ENCODE measurements at places on chromosomes 2 and 18.

DNA sequence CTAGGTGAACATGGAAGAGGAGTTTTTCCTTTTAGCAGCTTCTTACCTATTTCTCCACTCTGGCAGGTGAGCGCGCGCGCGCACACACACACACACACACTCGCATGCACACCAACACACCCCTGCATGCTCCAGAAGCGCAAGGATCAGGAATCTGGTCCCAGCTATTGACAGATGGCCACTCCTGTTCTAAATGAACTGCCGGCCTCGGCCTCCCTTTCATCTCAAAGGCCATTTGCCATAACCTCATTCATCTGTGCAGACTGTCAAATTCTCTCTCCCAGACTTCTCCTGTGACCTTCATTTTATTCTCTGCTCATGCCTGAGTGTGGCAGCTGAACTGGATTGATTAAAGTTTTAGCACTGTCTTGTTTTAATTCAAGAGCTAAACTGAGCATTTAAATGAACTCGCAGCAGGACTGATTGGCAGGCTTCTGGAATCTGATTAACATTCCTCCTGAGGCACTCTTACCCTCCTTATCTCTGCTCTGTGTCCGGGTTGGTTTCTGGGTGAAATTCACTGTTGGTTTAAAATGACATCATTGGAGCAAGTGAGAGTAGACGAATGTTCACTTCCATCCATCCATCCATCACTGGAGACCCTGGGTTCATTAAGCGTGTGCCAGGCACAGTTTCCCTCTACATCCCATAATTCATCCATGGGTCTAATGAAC is 58.8 kb downstream of the FECH start:
- no peak for DNase-seq

- DNase-seq, result no peak
These were observed 3.5 kb upstream of the NAGK start for GRCh38 chr2:71064754-71065621.

DNA sequence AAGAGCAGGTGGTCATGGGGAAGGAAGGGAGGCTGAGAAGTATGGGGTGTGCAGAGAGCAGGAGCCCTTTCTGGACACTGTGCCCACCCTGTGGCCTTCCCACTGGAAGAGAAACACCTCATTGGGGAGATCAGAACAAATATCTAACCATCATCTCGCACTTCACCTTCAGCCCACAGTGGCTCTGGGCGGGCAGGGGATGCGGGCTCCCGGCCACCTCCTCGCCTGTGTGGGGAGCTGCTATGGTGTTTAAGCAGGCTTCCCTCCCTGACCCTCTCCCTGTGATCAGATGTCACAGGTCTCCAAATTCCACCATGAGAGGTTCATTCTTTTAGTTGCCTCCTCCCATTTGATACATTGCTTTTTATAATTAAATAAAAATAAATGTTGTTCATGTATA is 5.0 kb downstream of the FBLN7 start:
- no peak for DNase-seq

DNA sequence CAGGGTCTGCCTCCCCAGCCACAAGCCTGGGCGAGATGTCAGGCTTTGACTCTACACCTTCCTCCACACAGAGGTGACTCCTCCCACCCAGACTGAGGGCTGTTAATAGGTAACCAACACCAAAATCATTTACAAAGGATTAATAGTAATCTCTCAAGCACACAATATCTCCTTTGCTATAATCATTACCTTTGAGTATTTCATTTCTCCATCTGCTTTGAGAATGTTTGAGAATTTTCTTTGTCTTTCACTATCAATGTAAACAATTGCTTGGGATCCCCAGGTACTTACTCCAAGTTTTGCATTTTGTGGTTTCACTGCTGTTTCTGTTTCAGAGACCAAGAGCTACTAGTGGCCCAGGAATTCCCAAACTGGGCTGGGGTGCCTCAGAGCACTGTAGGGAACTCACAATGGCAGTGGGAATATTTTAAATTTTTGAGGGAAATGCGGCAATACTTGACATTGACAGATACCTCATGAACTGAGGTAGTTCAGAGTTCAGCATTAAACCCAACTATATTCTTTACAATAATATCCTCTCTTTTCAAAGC is 166.4 kb upstream of the MGAT5 start:
- DNase-seq, result no peak

- no peak for DNase-seq
These were observed 232.5 kb upstream of the CTAGE1 start for GRCh38 chr18:22650247-22650646.

GRCh38 chr18:11327391-11328009 is 178.1 kb upstream of the PIEZO2 start:
- DNase-seq, result no peak

- DNase-seq, result no peak
These were observed 12.4 kb downstream of the ASB1 start for GRCh38 chr2:238438856-238439849.

- no peak for DNase-seq
These were observed 102.6 kb downstream of the RTN4 start for GRCh38 chr2:54947646-54948045.
